ENCODE measurements at places on chromosomes 7 and 10.

DNA sequence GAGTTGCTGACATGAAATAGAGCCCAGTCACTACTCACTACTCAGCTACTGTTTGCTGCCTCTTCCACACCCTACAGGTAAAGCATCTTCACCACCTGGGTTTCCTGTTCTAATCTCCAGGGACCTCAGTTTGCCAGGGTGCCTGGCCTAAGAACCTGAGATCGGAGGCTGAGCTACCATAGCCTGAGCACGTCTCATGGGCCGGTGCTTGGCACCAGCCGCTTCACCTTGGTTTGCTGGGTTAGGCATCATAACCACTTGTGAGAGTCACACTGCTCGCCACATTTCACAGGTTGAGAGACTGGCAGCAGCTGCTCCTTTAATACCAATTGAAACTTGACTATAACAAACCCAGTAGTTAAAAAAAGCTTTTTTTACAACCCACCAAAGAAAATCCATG is 75.1 kb downstream of the EMX2 start:
- no peak overlapping the region for H3K27ac ChIP-seq
- no peaks in the 10 kb centered on the region for H3K36me3 ChIP-seq
- no peak for DNase-seq
- no peaks in the 10 kb centered on the region for H3K4me1 ChIP-seq
- H3K4me3 ChIP-seq, result no peak overlapping the region

GRCh38 chr7:117205873-117206272 is 117.0 kb downstream of the WNT2 start:
- H3K36me3 ChIP-seq, result no peaks in the 10 kb centered on the region
- H3K27ac ChIP-seq, result no peak overlapping the region
- no peak overlapping the region for H3K4me3 ChIP-seq

DNA sequence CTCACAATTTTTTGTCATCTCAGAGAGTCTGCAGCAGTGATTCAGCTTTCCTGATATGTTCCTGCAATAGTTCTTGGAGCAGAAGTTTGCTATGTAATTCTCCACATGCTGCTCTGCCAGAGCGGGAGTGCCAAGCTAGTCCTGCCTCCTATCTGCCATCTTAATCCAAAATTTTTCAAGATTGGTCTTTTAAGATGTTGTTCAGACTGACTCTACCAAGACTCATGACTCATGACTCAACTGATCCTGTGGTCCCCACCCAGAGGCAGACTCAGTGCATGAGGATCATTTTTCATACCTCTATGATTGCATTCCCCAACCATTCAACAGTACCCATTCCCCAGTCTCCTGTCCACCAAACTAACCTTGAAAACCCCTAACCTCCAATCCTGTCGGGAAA is 470.8 kb downstream of the INHBA start:
- H3K36me3 ChIP-seq, result no peaks in the 10 kb centered on the region
- no peak overlapping the region for H3K4me3 ChIP-seq
- no peaks in the 10 kb centered on the region for H3K27me3 ChIP-seq
- H3K4me1 ChIP-seq, result no peaks in the 10 kb centered on the region

GRCh38 chr10:101893510-101894120 is 50.0 kb upstream of the KCNIP2 start:
- peaks cover 1% of the 10 kb centered on the region for H3K36me3 ChIP-seq
- no peak for DNase-seq
- no peak overlapping the region for H3K4me3 ChIP-seq
- no peak overlapping the region for H3K27ac ChIP-seq
- H3K27me3 ChIP-seq, result no peaks in the 10 kb centered on the region
- no peaks in the 10 kb centered on the region for H3K4me1 ChIP-seq

GRCh38 chr10:3222068-3222467 is 49.5 kb upstream of the PITRM1 start:
- H3K4me3 ChIP-seq, result no peak overlapping the region
- peaks cover 3% of the 10 kb centered on the region for H3K4me1 ChIP-seq
- H3K36me3 ChIP-seq, result no peaks in the 10 kb centered on the region
- no peak overlapping the region for H3K27ac ChIP-seq

GRCh38 chr10:3902054-3902808 is 117.2 kb upstream of the KLF6 start:
- no peak overlapping the region for H3K4me3 ChIP-seq
- peaks cover 17% of the 10 kb centered on the region for H3K4me1 ChIP-seq
- no peak overlapping the region for H3K27ac ChIP-seq
- DNase-seq, result no peak
- H3K27me3 ChIP-seq, result no peaks in the 10 kb centered on the region
- no peaks in the 10 kb centered on the region for H3K36me3 ChIP-seq

- no peak overlapping the region for H3K4me3 ChIP-seq
- DNase-seq, result no peak
- no peak overlapping the region for H3K27ac ChIP-seq
- no peaks in the 10 kb centered on the region for H3K4me1 ChIP-seq
- H3K36me3 ChIP-seq, result no peaks in the 10 kb centered on the region
Measured at GRCh38 chr10:86253091-86254072, 113.2 kb downstream of the GRID1 start.

- no peak overlapping the region for H3K4me3 ChIP-seq
- H3K27me3 ChIP-seq, result no peaks in the 10 kb centered on the region
- DNase-seq, result no peak
- H3K36me3 ChIP-seq, result no peaks in the 10 kb centered on the region
Measured at GRCh38 chr10:13990946-13991345, 339.8 kb downstream of the FRMD4A start.

- no peaks in the 10 kb centered on the region for H3K36me3 ChIP-seq
- no peak for DNase-seq
- H3K27me3 ChIP-seq, result no peaks in the 10 kb centered on the region
- H3K4me1 ChIP-seq, result no peaks in the 10 kb centered on the region
- no peak overlapping the region for H3K4me3 ChIP-seq
Measured at GRCh38 chr10:80713398-80713928, 175.8 kb downstream of the SH2D4B start.

- no peak for DNase-seq
- no peak overlapping the region for H3K4me3 ChIP-seq
Measured at GRCh38 chr10:90494183-90494582, 363.7 kb downstream of the HTR7 start.

- H3K4me1 ChIP-seq, result peaks cover 28% of the 10 kb centered on the region
- H3K36me3 ChIP-seq, result no peaks in the 10 kb centered on the region
- no peak for DNase-seq
- no peak overlapping the region for H3K4me3 ChIP-seq
Measured at GRCh38 chr10:6350609-6351008, 147.9 kb downstream of the PFKFB3 start.

GRCh38 chr7:11373546-11374142 is 400.0 kb downstream of the PHF14 start:
- no peak for DNase-seq
- no peaks in the 10 kb centered on the region for H3K27me3 ChIP-seq
- H3K4me1 ChIP-seq, result no peaks in the 10 kb centered on the region
- no peak overlapping the region for H3K27ac ChIP-seq

GRCh38 chr7:7761974-7762779 is 43.8 kb upstream of the RPA3 start:
- peak overlapping the region; percentile 55 for H3K4me3 ChIP-seq
- no peaks in the 10 kb centered on the region for H3K27me3 ChIP-seq
- peak overlapping the region; percentile 39 for H3K27ac ChIP-seq
- peaks cover 11% of the 10 kb centered on the region for H3K4me1 ChIP-seq
- H3K36me3 ChIP-seq, result no peaks in the 10 kb centered on the region
- no peak for DNase-seq

- H3K4me1 ChIP-seq, result peaks cover 13% of the 10 kb centered on the region
- no peaks in the 10 kb centered on the region for H3K36me3 ChIP-seq
- no peak overlapping the region for H3K27ac ChIP-seq
- DNase-seq, result no peak
Measured at GRCh38 chr7:74467876-74468275, 14.2 kb downstream of the GTF2IRD1 start.

DNA sequence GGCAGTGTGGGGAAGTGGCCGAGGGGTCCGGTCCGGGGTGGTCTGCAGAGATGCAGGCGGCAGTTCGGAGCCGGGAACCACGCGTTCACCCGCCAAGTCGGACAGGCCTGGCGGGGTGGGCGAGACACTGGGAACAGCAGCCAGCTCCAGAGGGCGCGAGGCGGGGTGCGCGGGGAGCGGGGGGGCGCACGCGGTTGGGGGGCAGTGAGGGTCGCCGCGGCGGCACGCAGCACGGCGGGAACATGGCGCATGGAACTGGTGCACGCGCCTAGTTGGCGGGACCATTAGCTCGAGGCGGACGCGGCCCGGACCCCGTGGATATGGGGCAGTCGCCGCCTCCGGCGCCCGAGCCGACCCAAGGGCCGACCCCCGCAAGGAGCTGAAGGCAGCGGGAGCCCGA is 635.9 kb downstream of the ZNF37A start:
- H3K27ac ChIP-seq, result no peak overlapping the region
- H3K27me3 ChIP-seq, result no peaks in the 10 kb centered on the region
- no peak for DNase-seq
- no peaks in the 10 kb centered on the region for H3K36me3 ChIP-seq
- H3K4me1 ChIP-seq, result no peaks in the 10 kb centered on the region

GRCh38 chr10:96767611-96768010 is 47.3 kb upstream of the PIK3AP1 start:
- no peaks in the 10 kb centered on the region for H3K27me3 ChIP-seq
- no peaks in the 10 kb centered on the region for H3K36me3 ChIP-seq
- no peak overlapping the region for H3K27ac ChIP-seq
- H3K4me3 ChIP-seq, result no peak overlapping the region
- peaks cover 3% of the 10 kb centered on the region for H3K4me1 ChIP-seq

GRCh38 chr7:19322002-19322401 is 176.8 kb upstream of the FERD3L start:
- no peak overlapping the region for H3K27ac ChIP-seq
- no peak for DNase-seq

DNA sequence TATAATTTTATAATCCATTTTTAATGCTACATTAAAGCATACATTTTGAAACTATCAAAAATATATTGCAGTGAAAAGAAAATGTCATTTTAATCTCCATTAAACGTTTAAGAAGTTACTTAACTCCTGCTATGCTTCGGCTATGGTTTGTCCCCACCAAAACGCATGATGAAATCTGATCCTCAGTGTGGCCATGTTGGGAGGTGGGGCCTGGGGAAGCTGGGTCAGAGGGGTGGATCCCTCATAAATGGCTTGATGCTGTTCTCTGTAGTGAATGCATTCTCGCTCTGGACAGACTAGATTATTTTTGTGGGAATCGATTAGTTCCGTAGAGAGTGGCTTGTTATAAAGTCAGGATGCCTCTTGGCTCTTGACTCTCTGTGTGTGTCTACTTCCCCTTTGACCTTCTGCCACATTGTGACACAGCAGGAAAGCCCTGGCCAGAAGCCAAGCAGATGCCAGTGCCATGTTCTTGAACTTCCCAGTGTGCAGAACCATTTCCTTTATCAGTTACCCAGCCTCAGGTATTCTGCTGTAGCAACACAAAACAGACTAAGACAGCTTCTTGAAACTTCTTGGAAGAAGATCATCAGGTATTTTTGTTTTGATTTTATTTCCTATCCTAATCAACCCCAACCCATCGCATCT is 77.8 kb downstream of the TCERG1L start:
- H3K27me3 ChIP-seq, result no peaks in the 10 kb centered on the region
- no peaks in the 10 kb centered on the region for H3K36me3 ChIP-seq
- no peak overlapping the region for H3K27ac ChIP-seq
- DNase-seq, result no peak

DNA sequence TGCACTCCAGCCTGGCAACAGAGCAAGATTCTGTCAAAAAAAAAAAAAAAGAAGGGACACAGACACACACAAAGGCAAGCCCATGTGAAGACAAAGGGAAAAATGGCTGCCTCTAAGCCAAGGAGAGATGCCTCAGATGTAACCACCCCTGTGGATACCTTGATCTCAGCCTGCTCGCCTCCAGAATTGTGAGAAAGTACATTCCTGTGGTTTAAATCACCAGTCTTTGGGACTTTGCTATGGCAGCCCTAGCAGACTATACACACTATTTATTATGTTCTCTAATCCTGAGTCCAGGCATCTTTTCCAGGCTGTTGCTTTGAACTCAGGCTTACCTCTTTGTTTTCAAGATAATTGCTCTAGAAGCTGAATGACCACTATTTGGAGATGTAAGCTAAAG is 494.3 kb downstream of the GALNT17 start:
- DNase-seq, result no peak
- no peaks in the 10 kb centered on the region for H3K36me3 ChIP-seq
- H3K27me3 ChIP-seq, result no peaks in the 10 kb centered on the region
- H3K4me3 ChIP-seq, result no peak overlapping the region
- H3K4me1 ChIP-seq, result no peaks in the 10 kb centered on the region

- H3K4me1 ChIP-seq, result no peaks in the 10 kb centered on the region
- no peaks in the 10 kb centered on the region for H3K36me3 ChIP-seq
- no peak overlapping the region for H3K4me3 ChIP-seq
- no peak for DNase-seq
- H3K27ac ChIP-seq, result no peak overlapping the region
- H3K27me3 ChIP-seq, result no peaks in the 10 kb centered on the region
Measured at GRCh38 chr7:99740573-99741440, 5.8 kb upstream of the CYP3A7 start.

DNA sequence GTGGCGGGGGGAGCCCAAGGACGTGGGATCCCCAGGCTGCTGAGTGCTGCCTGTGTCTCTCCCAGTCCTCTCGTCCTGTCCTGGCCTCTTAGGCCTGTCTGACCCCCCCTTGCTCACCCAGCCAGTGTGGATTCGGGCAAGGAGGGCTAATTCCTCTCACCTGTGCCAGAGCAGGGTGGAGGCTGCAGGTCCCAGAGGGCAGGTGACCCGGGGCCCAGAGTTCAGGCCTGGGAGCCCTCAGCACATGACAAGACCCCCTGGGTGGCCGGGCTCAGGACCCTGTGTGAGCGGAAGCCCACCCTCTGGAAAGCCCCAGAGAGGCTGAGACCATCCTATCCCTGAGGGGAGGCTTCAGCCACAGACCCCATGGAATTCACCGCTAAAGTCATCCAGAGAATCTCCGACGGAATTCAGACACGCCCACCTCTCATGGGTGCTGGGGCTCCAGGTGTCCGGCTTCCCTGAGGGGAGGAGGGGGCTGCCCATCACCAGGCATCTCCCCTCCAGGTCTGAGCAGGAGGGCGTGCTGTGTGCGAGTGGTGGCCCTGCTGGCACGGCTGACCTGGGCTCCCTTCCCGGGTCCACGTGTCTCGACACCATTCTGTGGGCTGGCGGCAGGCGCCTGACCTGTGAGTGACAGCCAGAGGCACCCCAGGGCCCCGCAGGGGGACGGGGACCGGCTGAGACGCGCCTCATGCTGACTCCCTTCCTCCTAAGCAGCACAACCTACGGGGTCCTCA is 5.0 kb downstream of the KNDC1 start:
- peaks cover 13% of the 10 kb centered on the region for H3K4me1 ChIP-seq
- DNase-seq, result no peak
- H3K36me3 ChIP-seq, result no peaks in the 10 kb centered on the region
- peaks cover 11% of the 10 kb centered on the region for H3K27me3 ChIP-seq
- no peak overlapping the region for H3K4me3 ChIP-seq

DNA sequence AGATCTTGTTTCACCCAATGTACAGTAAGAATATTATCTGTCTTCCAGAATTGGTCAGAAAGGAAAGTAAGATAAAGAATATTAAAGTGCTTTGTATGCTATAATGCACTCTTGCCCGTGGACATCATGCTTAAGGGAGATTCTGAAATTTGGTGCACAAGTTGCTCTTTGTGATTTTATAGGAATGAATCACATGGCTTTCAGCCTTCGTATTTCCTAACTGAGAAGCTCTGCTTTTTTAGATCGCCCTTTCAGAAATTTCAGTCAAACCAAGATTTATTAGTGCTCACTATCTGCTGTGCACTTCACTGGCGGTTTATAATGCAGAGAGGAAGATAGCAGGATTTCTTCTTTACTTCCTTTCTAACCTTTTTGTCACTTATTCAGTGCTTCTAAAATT is 1248.5 kb upstream of the LRRN3 start:
- no peak overlapping the region for H3K27ac ChIP-seq
- H3K4me3 ChIP-seq, result no peak overlapping the region
- no peaks in the 10 kb centered on the region for H3K27me3 ChIP-seq
- DNase-seq, result no peak

GRCh38 chr7:252981-253380 is 37.0 kb upstream of the FOXL3 start:
- H3K4me3 ChIP-seq, result no peak overlapping the region
- DNase-seq, result no peak
- H3K36me3 ChIP-seq, result no peaks in the 10 kb centered on the region
- H3K27ac ChIP-seq, result no peak overlapping the region
